ENCODE measurements at places on chromosomes 11 and 22.

DNA sequence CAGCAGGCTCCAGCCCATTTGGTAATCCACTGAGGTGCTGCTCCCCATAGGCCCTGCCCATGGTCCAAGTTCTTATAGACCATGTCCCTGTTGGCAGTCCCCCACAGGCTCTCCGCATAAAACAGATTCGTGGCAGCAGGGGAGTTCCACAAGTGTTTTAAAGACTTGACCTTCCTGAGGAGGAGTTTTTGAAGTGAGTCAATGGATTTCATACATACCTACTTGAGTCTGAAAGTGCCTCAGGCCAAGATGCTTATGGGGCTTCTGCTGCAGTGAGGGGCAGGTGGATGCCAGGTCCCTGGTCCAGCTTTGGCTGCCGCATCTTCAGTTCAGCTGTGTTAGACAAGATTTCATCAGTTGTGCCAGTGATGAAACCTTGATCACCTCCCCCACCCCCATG is 43.3 kb downstream of the CABIN1 start:
- no peak for DNase-seq

GRCh38 chr11:74459584-74459983 is 7.8 kb downstream of the KCNE3 start:
- DNase-seq: no peak

DNA sequence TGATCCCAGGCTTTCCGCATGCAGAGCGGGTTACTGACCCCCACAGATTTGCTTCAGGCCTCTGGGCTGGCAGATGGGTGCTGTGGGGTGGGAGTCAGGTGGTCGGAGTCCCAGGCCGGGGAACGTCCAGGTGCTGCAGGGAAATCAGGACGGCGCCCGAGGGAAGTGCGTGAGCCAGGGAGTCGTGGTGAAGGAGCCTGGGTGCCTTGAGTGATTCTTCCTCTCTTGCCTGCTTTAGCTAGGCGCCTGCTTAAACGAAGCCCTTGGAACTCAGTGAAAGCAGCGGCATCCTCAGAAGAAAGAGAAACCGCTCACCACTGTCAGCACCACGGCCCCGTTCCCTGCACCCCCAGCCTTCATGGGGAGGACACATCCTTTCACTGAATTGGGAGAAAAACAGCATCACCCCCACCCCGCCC is 455.6 kb downstream of the BRD1 start:
- no peak for DNase-seq

GRCh38 chr11:72466410-72466809 is 32.1 kb upstream of the CLPB start:
- DNase-seq: no peak

DNA sequence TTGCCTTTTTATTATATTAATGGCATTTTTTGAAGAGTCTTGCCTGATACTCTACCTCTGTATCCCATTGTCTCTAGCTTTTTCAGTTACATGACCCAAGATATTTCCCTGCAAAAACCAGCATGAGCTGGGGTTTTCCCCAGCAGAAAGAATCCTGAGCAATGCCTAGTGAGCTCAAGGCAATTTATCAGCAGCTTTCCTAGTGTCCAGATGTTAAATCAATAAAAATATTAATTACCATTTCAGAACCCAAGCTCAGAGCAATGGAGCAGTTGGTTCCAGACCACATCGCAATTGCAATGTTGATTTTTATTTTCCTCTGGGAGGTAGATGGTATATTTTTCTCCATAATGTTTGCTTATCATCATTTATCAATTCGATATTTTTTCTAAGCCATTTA is 137.2 kb downstream of the RAB38 start:
- no peak for DNase-seq

DNA sequence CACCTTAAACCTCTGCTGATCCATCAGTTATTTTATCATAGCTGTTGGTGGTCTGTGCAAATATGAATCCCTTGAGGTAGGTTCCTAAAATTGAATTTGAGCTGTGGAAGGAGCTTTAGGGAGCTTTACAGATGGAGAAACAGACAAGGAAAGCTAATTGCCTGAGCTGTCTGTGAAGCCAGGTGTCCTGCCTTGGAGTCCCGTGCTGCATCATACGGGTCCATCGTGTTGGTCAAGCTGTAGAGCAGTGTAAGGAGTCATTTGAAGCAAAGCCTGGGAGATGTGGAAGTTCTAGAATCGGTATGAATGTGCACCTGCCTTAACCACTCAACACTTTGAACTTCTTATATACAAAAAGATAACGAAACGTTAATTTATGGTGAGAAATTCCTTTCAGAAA is 1.0 kb downstream of the POLA2 start:
- DNase-seq: no peak

DNA sequence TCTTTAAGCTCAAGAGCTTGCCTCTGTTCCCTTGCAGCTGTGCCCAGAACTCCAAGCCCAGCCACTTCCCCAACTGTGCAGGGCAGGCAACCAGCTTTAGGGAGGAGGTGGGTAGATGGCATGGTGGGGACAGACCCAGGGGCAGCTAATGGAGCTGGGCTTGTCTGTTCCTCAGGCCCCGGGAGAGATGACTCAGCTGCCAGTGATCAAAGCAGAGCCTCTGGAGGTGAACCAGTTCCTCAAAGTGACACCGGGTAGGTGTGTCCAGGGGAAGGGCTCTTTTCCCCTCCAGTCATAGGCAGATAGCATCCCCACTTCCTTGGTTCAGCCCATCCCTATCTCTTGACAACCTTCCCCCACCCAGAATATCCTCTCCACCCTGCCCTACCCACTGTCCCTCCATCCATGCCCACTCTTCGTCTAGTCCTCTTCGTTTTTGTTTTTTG is 32.4 kb downstream of the CREB3L1 start:
- no peak for DNase-seq

GRCh38 chr11:44159848-44160721 is 64.6 kb downstream of the EXT2 start:
- no peak for DNase-seq

GRCh38 chr11:134504146-134504905 is 92.3 kb upstream of the B3GAT1 start:
- DNase-seq: no peak

- no peak for DNase-seq
Measured at GRCh38 chr11:40514124-40514523, 945.3 kb downstream of the LRRC4C start.

DNA sequence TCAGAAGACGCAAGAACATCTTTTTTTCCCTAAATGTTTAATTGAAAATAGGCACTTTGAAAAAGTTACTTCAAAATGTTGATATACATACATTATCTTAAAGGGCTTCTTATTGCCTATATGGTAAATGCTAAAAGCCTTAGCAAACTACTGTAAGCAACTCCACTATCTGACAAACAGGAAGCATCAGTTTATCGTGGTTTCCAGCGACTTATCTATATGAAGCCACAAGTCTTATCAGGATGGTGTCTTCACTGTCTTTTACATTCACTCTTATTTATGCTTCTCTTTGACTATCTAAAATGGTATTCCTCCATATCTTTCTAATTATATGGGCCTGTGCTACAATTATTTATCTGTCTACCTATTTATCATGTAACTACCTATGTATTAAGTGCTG is 2091.9 kb downstream of the LRRC4C start:
- DNase-seq: peak; percentile 34

DNA sequence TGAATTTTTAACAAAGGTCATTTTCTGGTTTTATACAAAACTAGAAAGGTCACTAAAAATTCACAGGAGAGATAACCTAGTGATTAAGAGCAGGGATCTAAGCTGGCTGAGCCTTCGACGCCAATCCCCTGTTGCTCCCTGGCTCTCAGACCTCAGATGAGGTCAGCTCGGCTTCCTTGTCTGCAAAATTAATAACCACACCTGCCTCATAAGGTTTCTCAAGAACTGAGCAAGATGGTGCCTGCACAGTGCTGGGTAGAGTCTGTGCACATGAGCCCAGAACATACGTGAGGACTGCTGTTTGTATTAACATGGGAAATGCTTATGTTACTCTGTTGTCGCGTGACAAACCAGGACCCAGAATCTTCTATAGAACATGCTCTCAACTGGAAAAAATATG is 24.4 kb upstream of the CD5 start:
- DNase-seq: no peak

GRCh38 chr22:49685686-49686085 is 142.0 kb downstream of the BRD1 start:
- DNase-seq: no peak

- DNase-seq: no peak
Measured at GRCh38 chr22:50032941-50033601, 20.5 kb upstream of the IL17REL start.

DNA sequence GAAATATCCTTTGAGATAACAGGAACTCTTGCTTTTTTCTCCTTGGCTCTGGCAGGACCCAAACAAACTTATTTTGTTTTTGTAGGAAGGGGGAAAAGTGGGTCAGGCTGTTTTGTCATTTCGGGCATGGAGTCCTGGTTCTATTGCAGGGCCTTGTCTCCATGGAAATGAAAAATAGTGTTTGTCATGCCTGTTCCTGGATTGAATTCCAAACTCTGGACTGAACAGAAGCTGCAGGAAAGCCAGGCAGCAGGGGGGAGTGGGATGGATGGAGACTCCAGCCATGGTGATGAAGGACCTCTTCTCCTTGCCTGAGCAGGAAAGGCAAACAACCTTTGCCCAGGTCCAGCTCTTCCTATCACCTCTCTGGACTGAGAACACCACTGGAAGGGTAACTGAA is 87.0 kb downstream of the SCN3B start:
- DNase-seq: no peak

GRCh38 chr22:44182588-44183286 is 2.0 kb downstream of the PARVG start:
- DNase-seq: peak; percentile 63

DNA sequence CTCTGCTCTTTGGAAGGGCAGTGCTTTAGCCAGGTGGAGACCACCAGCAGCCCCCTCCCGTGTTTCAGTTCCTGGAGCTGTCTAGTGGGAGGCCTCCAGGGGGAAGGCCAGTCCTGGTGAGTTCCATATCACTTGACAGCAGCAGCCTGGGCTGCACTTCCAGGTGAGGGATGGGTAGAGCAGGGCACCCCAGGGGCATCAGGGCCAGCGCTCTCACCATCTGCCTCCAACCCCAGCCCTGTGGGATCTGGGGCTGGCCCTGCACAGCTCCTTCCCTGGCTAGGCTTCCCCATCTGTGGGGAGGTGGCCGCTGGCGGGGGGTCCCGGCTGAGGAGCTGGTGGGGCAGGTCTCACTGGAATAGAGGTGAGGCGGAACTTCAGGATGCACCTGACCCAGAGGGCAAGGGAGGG is 60.5 kb downstream of the MORC2 start:
- no peak for DNase-seq

- DNase-seq: no peak
Measured at GRCh38 chr11:122139595-122139866, 23.5 kb upstream of the BLID start.

Measured in CD4-positive, alpha-beta T cell treated with Interleukin-21 for 1 hour (primary cell).